ENCODE measurements at places on chromosomes 2 and 18.

DNA sequence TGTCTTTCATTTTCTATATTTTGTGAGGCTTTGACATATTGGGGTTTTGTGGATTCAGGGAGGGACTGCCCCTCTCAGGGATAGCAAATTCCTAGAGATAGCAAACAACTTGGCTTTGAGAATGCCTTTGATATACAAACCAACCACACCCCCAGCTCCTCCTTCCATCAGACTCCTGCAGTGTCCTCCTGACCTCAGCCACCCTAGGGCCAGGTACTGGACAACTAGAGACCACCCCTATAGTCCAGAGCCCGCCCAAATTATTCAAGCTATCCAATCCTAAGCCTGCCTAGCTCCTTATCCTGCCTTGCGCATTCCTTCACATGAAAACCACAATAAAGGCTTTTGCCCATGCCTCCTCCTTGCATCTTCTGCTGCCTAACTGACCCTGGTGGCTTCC is 22.9 kb upstream of the STAM2 start:
- DNase-seq: no peak

GRCh38 chr2:118593257-118593656 is 254.2 kb downstream of the EN1 start:
- DNase-seq: no peak

- no peak for DNase-seq
These were observed 43.6 kb downstream of the MALT1 start for GRCh38 chr18:58714821-58715220.

DNA sequence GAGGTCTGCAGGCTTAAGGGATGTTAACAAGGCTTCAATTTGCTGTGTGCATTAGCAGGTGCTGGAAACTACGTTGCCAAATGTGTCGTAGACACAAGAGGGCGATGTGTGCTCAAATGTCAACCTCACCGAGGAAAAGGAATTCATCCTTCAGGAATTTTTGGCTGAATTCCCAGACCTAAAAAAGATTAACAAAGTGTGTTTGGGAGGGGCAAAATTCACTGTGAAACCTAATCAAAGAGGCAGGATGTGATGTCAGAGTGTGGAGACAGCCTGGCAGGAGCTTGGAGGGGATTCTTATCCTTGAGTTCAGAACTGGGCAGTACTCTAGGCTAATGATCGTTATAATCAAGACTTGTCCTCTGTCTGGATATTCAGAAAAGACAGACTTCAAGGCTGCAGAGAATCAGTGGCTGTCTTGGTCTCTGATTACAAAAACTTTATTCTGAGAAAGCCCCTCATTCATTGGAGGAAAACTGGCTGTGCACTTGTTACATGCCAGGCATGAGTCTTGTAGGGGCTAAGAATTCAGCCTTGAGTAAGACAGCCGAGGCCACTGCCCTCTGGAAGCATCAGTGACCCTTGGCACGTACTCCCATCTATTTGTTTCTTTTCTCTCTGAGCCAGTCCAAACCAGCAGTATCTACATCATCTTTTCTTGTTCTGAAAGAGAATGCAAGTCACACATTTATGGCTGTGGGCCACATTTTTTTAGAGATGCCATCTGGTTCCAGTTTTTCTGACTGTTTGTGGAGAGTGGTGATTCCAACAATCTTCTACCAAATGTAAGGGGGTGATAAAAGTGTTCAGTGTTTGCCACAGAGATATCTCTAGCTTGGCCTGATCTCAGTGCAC is 18.7 kb upstream of the SCYGR1 start:
- DNase-seq: no peak

GRCh38 chr2:118003396-118003824 is 10.5 kb downstream of the CCDC93 start:
- DNase-seq: no peak

DNA sequence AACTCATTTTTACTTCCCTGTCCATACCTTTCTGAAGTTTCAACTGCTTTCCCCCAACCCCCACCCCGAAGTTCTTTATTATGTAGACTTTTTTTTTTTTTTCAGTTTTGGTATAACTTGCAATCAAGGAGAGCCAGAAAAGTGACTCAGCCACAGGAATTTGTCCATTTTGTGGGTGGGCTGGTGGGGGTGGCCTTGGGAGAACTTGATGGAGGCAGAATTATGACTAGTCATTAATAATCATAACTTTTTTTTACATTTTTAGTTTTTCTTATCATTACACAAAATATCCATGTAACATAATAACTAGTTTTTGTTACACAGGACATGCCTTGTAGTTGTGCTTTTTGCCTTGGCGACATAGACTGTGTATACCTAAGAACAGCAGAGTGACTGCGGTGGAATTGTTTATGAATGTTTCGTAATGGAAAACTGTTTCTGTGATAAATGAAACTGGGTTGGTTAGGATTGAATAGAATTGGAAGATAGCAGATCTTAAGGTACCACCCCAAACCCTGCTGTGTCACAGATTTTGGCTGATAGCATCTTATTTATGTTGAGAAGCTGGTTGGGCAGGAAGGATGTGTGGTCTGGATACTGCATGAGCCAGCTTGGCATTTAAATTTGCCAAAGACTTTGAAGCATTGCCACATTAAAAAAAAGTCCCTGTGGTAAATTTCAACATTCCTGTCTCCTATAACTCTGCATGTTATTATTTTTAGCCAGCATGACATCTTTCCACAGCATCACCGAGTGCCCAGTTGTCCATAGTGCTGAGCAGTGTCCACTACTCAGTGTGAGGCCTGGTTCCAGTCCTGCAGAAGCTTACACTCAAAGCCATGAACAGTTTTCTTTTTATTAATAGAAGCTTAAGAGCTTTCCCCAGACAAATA is 30.7 kb downstream of the LYPD6B start:
- no peak for DNase-seq

GRCh38 chr18:7945882-7946281 is 378.8 kb downstream of the PTPRM start:
- no peak for DNase-seq

DNA sequence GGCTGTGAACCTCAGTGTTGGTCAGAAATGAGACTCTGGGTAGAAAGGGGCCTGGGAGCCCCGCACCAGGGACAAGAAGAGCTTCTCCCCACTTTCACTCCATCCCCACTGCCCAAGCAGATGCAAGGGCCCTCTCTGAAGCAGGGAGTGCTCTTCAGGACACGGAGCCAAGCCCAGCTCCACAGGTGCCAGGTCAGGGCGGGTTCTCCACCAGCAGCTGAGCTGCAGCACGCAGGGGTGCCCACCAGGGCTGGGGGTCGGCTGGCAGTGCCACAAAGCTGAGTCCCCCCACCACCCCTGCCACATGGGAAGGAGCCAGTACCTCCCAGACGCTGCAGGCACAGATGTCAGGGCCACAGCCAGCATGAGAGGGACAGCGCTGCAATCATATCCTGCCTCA is 106.2 kb downstream of the INHBB start:
- DNase-seq: no peak

GRCh38 chr2:119008108-119008507 is 66.1 kb downstream of the MARCO start:
- no peak for DNase-seq

DNA sequence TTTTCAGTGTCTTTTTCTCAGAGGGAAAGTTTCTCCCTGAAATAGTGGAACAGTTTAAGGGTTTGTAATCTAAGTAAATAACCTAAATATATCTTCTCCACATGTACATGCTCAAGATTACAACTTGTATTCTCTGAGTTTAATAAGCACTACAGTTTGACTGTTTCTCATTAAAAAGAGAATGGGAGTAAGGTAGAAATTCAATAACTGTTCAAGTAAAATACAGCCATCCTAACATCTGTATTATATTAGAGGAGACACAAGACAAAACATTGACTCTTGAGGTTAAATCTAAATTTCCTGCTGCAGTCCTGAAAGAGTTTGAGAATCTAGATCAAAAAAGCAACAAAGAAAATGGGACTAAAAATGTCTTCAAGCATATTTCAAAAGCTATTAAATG is 73.0 kb upstream of the ZNF397 start:
- no peak for DNase-seq

DNA sequence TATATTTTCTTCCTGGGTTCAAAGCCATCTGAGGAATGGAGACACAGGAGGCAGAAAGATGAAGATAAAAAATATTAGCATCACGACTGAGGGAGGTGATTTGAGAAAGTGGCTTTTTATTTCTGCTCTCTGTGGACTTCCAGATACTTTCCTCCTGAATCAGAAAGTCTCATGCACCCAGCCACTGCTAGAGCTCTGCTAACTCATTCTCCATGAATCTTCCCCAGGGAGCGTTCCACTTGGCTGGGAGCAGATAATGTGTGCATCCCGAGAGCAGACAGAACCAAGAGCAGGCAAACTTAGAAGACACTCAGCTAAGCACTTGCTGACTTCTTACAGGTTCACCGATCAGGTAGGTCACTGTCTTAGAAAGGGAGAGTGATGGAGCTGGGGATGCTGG is 264.1 kb upstream of the THUMPD2 start:
- DNase-seq: no peak

DNA sequence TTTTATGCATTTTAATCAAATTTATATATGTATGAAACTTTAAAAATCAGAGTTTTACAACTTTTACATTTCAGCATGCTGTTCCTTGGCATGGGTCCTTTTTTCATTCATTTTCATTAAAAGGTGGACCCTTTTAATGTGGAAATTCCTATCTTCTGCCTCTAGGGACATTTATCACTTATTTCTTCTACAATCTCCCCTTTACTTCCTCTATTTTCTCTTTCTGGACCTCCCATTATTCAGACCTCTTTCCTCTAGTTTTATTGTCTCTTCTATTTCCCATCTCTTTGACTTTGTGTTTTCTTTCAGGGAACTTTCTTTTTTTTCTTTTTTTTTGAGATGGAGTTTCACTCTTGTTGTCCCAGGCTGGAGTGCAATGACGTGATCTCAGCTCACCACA is 5.7 kb downstream of the PROC start:
- DNase-seq: no peak

DNA sequence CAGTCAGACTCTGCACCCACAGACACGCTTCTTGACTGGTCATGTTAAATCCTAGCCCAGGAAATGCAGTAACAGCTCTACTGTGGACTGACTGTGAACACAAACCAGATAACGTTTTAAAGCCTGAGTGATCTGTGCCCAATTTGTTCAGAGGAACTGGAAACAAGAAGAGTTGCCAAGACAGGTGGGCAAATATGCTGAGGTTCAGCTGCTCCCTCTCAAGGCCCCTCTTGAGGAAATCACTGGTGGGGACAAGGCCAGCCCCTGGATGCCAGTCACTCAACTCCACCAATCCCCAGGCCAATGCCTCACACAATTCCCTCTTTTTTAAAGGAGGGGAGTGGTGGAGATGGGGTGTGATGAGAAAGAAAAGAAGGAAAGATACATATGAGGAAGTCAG is 261.2 kb downstream of the ALK start:
- no peak for DNase-seq

DNA sequence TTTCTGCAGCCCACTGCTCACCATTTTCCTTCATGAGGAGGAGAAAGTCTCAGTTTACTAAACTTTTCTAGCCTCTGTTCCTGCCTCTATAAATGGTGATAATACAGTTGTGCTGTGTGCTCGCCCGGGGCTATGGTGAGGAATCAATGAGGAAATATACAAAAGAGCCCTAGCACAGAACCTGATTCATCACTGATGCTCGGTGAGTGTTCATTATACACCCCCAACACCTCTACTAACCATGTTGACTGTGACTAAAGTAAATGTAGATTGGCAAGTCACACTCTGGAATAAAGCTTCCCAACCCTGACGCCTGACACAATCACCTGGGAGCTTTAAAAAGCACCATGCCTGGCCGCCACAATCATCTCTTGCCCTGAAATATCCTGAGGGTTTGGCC is 118.8 kb upstream of the CYP1B1 start:
- no peak for DNase-seq

- DNase-seq: peak; percentile 69
These were observed 125.7 kb downstream of the HDAC4 start for GRCh38 chr2:239275044-239275685.

DNA sequence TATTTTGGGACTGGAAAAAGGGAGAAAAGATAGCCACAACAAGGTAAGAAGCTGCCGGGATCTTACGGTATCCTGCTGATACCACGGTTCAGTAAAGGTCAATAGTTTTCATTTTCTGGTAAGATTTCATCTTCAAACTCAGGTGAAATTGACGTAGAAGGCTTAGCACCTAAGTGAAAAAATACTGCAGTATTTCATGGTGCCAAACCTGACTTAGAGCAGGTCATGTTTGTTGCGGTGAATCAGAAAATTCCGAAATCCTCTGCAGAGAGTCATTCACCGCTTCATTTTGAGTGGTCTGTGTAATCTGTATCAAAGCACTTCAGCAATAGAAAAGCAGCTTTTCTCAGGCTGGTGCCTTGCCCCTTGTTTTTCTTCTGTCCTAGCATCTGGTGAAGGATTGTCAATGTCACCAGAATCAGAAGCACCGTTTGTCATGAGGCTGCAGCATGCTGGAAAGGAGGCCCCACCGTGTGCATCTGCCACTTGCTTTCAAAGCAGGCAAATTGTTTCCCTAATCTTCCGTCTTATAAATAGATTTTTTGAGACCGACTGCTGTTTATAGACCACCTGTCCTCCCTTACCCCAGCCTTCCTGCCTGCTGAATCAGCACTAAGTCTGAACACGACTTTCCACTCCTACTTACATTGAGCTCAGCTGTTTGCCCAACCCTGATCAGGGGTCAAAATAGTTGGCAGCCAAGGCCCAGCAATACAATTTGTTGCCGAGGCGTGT is 156.3 kb downstream of the EML6 start:
- no peak for DNase-seq

DNA sequence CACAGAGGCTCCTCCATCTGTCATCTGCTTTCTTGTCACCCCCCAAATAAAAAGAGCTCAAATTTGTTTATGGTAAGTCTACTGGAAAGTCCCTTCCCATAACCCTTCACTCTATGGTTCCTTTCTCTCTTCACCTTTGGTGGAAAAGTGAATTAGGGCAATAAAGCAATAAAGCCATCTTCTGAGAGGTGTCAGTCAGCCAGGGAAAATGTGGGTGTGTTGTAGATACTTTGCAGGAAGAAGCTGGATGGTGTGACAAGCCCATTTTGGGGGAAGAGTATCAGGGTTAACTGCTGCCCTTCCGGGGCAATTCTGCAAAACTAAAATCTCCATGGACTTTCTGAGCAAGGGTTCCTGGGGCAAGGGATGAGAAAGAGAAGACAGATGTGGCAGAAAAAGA is 197.9 kb downstream of the SH3BP4 start:
- DNase-seq: no peak

GRCh38 chr2:18411626-18412025 is 148.8 kb downstream of the RDH14 start:
- DNase-seq: no peak

GRCh38 chr18:62186499-62186773 is 420 bp downstream of the PIGN start:
- DNase-seq: no peak

DNA sequence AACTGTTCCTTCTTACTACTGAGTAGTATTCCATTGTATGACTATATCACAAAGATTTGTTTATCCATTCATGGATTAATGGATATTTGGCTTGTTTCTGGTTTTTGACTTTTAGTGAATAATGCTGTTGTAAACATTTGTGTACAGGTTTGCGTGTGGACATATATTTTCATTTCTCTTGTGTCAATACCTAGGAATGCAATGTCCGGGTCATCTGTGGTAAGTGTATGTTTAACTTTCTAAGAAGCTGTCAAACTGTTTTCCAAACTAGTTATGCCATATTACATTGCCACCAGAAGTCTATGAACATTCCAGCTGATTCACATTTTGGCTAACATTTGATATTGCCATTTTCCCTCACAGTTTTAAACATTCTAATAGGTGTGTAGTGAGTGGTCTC is 29.1 kb upstream of the SLC16A14 start:
- no peak for DNase-seq

Measured in stimulated activated CD4-positive, alpha-beta T cell treated with anti-CD3 and anti-CD28 coated beads, Interleukin-1b, Interleukin-23, amount 100 ng/mL, for 1 hour (primary cell).